ENCODE measurements at places on chromosomes 3 and 15. TPM values are rescaled to one million over a fixed set of nuclear protein-coding genes. Genes with fewer than 3 reads are reported as not detected.

- no peak for DNase-seq
Observed at GRCh38 chr3:14518893-14519292, 21.2 kb downstream of the GRIP2 start.

DNA sequence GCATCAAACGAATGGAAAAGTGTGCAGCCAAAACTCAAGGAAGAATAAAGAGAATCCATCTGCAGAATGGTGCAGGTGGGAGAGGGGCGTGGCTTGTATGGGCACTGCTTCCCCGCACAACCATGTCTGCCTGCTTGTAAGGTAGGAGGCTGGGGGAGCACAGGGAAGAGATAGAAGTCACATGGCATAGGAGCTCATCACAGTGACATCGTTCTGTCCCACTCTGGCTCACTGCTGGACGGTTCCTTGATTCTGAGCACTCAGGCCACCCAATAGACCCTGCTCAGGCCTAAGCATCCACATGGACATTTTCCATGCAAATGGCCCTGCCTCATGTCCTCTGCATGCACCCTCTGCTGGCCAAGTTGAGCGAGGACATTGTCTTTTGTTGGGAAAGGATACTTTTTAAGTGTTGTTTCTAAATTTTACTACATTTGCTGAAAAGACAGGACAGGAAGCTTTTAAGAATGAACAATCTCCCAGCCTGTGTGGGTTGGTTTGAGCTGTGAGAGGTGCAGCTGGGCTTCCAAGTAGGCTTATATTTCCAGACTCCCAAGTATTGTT is 3.1 kb downstream of the MYLK start:
- peak; percentile 63 for DNase-seq

DNA sequence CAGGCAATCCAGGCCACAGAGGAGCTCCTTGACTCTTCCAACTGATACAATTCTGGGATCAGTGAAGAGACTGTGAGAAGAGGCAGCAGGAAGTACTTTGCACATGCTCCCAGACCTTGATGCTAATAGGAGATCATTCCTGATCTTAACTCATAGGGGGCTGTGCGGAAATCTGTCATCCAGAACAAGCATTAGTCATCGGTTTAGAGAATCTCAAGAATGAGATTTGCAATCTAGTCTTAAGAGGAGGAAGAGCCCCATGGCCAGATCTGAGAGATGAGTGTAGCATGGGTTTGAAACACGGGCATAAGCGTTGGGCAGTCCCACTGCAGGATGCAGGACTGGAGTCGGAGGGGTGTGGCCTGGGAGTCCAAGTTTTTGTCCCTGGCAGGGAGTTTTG is 1081.1 kb downstream of the NAALADL2 start:
- DNase-seq = peak; percentile 46

The BOC gene
- 5.3 TPM for total RNA-seq
